Astrocyte (in vitro differentiated cells and primary cell): ENCODE measurements at places on chromosomes 4 and X.

DNA sequence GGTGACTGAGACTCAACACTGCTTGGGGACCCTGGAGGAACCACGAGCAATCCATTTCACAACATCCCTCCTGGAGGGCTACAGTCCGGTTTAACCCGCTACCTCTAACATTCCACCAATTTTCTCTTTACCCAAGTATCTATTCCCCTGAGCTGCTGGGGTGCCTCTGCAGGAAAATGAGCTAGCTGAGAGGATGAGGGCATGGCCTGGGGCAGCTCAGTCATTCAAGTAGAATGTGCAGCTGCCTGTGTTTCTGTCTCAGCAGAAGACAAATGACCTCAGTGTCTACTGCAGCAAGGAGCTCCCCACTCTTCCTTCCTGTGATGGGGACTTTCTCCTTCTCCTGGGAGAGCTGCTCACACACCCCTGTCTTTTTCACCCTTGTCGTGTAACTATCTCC is 120.8 kb downstream of the ZNF518B start:
- no peak for DNase-seq

DNA sequence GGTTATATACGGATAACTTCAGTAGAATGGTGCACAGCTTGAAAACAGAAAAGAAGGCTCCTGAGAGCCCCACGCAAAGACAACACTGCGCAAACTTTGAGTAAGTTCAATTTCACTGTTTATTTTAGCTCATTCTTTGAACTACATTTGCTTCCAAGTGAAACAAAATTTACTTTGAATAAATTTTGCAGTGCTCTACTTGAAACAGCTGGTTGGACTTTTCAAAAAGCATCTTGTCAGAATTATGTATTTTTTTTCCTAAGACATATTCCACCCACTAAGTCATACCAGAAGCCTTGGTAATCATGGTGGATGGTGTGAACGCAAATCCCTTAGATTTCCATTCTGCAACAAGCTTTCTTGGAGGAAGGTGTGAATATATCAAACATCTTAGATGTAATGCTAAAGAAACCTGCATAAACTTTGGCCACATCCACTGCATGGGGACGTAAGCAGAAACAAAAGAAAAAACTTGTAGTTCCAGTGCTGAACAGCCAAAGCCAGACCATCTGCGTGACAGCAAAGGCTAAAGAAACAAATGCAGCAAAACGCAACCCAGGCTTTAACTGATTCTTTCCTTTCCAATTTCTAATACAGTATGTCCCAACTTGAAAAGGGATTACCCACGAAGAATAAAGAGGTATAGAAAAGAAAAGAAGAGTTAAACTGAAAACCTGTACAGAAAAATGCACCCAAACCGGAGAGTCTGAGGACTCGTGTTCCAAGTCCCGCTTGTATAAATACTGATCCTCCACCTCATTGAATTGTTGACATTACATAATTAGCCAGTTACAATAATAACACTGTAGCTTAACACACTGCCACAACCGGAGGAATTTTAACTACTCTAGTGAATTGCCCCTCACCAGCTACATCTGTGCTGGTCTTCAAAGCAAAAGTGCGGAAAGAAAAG is 90.9 kb downstream of the SH3RF1 start:
- peak; percentile 38 for DNase-seq

GRCh38 chr4:74037076-74037955 is 1.2 kb downstream of the CXCL3 start:
- no peak for DNase-seq

DNA sequence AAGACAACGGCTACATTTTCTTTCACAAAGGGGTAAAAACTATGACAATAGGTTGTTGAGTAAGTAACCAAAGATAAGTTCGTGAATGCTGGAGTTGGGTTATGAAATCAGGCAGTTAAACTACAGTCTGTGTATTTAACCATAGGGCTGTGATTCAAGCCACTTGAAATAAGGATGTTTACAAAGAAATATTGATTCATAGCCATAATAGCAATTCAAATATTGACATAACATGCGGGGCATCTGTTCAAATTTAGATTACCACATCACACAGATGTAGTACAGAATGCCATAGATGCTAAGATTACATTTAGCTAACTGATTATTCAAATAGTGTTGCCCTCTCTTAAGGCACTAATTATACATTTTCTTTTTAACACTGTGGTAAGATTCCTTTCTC is 364.1 kb downstream of the FSTL5 start:
- peak; percentile 47 for DNase-seq

DNA sequence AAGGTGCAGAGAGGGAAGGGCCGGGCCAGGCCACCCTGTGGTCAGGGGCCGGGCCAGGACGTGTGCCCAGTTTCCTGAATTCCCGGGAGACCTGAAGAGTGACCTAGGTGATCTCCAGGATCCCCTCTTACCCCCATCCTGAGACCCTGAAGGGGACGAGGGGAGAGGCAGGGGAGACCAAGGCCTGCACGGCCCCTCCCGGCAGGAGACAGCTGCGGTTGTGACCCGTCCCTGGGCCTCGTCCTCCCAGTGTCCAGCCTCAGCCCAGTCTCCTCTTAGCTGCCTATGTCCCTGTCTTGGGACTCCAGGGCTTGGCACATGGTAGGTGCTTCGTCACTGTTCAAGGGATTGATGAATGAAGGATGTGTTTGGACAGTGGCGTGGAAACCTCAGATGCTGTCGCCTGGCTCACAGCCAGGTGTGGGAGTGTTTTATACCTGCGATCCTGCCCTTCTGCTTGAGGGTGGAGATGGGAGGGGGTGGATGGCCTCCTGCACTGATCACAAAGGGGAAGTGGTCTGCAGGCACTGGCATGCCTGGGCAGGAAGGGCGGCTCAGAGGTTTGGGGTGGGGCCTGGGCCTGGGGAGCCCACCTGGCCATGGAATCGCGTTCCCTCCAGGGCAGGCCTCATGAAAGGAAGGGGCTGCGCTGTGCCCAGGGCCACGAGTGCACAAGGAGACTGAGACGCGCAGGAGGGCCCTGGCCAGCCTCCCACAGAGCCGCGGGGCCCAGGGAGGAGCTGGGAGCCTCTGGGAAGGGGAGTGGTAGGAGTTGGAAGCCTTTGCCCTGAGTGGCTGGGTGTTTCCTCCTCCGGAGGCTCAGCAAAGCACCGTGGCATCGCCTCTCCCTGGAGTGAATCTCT is 6.9 kb downstream of the SH3TC1 start:
- DNase-seq = no peak

DNA sequence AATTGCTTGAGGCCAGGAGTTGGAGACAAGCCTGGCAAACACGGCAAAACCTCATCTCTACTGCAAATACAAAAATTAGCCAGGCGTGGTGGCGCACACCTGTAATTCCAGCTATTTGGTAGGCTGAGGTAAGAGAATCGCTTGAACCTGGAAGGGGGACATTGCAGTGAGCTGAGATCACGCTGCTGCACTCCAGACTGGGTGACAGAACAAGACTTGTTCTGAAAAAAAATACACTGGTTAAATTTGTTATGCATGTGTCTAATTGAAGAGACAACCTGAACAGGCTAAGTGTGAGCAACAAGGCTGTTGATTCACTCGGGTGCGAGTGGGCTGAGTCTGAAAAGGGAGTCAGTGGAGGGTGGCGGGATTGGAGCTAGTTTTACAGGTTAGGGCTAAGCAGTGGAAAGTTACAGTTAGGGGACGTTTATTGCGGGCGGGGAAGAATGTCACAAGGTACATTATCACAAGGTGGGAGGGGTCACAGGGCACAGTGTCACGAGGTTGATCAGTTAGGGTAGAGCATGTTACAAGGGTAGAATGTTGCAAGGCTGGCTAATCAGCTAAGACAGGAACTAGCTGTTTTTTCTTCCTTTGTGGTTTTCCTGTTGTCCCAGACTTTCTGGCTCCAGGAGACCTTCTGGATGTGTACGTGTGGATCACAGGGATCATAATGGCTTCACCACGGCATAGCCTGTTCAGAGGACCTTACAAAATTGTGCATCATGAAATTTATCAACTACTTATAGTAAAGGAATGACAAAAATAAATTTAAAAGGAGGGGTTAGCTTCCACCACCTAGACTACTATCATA is 115.8 kb downstream of the NAA11 start:
- DNase-seq = no peak

GRCh38 chr4:2365054-2365912 is 53.2 kb downstream of the ZFYVE28 start:
- DNase-seq = no peak

GRCh38 chr4:107823870-107824349 is 822 bp upstream of the SGMS2 start:
- DNase-seq = no peak

DNA sequence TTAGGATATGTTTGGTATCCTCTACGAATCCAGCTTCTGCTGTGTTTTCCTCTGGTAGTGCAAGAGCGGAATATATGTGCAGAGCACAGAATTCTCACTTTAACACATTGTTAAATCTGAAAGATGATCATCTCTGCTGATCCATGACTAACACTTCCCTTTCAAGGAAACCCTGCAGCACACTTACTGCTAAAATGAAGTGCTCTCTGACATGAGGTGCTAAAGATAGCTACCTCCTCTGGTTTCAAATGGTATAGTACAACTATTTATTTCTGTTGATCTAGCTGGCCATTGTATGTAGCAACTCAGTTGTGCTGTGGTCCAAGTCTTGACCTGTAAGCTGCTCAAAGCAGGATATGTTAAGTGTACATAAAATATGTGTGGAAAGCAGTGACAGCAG is 162.4 kb upstream of the FMR1 start:
- DNase-seq = no peak

GRCh38 chr4:105741548-105741947 is 33.0 kb downstream of the GSTCD start:
- DNase-seq = no peak

DNA sequence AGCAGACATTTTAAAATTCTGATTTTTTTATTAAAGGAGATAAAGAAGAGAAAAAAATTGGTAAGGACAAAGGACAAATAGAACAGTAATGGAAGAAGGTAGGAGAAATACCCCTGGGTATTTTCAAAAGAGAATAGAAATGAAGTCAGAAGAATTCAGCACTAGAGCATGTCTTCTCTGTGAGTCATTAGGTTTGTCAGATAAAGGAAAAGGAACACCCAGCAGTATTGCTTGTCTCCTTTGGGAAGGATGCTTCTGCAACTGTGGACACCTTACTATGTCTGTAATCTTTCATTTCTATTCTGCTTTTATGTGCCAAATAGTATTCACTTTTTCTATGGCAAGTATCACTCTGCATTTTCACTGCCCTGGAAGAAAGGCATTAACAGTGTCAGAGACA is 24.0 kb upstream of the PCDH7 start:
- DNase-seq = no peak

DNA sequence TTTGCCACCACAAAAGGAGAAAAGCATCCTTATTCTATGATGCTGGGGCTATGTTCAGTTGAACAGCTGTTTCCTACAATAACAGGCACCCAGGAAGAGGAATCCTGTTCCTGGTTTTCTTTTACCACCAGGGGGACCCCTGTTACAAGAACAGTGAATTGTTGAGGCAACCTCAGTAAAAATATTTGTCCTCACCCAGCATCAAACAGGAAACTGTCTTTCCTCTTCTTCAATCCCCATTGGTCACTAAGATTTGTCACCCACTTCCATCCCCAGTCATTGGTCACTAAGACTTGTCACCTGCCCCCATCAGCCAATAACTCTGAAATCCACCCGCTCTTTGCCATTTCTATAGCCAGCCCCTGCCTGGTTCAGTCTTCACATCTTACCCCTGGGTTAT is 143.5 kb upstream of the GALNT7 start:
- peak; percentile 62 for DNase-seq

DNA sequence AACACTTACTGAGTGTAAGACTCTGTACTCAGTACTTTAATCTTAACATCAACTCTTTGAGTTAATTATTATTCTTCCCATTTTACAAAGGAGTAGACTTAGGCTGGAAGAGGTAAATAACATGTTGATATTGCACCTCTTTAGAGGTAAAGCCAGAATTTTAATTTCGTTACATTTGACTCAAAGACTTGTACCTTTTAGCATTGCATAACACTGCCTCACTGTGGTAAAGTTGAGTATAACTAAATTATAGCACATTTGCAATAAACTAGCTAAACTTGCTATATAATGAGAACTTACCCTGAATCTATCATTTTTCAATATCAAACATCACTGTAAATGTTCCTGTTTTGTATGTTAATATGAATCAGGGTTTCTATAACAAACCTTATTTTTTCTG is 218.5 kb downstream of the PRR32 start:
- DNase-seq = no peak

DNA sequence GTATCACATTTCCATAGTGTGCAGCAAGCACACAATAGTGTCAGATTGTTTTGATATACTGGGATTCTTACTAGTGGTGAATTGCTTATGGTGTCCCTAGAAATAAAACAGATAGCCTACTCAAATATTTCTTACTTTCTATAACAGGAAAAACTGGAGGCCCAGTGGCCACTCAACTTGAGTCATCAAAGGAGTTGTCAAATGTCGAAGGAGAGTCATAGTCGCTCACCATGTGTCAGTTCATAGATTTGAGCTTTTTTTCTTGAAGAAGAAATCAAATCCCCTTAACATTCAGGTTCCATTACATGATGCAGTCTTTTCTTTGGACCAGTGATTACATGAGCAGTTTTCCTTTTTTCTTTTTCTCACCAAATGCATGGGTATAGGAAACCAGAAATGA is 1271.0 kb downstream of the RAPGEF2 start:
- DNase-seq = no peak

GRCh38 chrX:20217906-20218305 is 48.8 kb downstream of the RPS6KA3 start:
- no peak for DNase-seq

DNA sequence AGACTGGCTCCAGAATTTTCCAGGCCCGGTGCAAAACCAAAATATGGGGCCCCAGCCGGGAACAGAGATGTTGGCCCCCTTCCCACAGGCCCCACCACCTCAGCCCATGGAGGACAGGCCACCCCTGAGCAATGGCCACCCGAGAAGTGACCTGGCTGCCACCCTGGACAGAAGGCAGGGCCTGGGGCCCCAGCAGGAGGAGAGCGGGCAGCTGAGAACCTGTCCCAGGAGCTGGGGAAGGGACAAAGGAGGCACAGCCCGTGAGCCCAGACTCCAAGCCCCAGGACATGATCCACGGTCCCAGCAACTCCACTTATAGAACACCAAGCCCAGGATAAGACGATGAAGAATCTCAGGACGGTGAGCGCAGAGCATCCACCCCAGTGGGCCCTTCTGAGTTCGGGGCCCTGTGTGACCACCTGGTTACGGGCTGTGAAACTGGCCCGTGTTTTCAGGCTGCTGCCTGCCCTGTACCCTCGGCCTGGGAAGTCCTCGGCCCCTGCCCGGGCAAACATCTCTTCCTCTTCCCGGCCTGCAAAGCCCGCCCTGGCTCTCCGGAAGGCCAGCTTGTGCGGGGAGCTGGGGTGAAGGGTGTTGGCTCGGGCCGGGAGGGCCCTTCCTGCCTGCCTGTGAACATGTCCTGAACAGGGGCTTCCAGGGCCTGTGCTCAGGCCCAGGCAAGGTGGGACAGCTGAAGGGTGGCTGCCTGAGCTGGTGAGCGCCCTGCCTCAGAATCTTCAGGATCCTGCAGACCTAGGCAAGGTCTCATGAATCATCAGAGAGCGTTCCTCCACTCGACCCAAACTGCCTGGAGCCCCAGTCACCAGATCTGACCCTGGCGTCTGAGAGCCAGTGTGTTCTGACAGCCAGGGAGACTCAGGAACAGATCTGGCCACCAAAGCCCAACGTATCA is 47.0 kb upstream of the MAN2B2 start:
- no peak for DNase-seq

GRCh38 chrX:74246524-74246923 is 57.5 kb upstream of the ZCCHC13 start:
- DNase-seq = no peak
